Muscle of back (tissue), 13 donors: ENCODE measurements at places on chromosomes 3 and 15. TPM values are rescaled to one million over a fixed set of nuclear protein-coding genes. Genes with fewer than 3 reads are reported as not detected.
A peak's percentile ranks its signal among the peaks of the same experiment; 100 is the strongest.

The LRRC58 gene
- 19.3 TPM for polyA plus RNA-seq

The LHFPL4 gene
- 0.03 TPM for polyA plus RNA-seq

The RASL12 gene
- polyA plus RNA-seq = 16.4 TPM

The ERC2 gene
- 1.1 TPM for polyA plus RNA-seq

The STARD9 gene
- polyA plus RNA-seq = 11.6 TPM

GRCh38 chr3:49358217-49358883, at the start of gene GPX1:
TSS of gene GPX1 (minus strand) at chr3:49358353. CDS start at chr3:49358278, 75 bp downstream.
- DNase-seq = peak; percentile 95

- no peak for DNase-seq
Observed at GRCh38 chr3:141373768-141374526, 5.6 kb downstream of the ZBTB38 start.

GRCh38 chr15:36941798-36942197, 158.6 kb downstream of the MEIS2 start:
- DNase-seq = no peak

- no peak for DNase-seq
Observed at GRCh38 chr3:46778101-46778500, 60.4 kb upstream of the PRSS50 start.

DNA sequence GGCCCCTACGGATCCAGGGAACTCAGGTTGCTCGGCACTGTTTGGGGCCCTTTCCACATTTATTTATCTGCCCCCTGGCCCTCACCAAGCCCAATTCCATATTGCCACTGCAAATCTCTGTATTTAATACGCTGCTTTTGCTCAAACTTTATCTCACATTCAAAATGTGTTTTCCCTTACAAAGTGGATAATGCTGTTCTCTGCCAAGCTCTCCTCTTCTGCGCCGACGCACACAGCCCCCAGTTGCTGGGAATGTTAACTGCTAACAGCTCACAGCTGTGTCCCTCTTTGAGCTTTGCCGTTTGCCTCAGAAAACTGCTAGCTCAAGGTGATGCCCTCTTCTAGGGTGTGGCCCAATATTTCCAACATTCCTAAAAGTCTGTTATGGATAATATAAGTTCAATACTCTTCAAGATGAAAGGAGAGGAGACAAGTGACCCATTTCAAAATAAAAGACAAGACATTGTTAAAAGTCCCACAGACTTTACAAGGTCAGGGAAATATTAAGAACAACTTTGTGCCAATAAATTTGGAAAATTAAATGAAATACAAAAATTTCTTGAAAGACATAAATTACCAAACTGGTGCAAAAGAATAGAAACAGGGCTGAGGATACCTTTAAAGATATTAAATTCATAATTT, 12.6 kb upstream of the FBN1 start:
- peak; percentile 80 for DNase-seq

- DNase-seq = no peak
Observed at GRCh38 chr15:46316024-46316423, 681.2 kb downstream of the SQOR start.
